ENCODE measurements at places on chromosomes 7 and 10. TPM values are rescaled to one million over a fixed set of nuclear protein-coding genes. Genes with fewer than 3 reads are reported as not detected.

GRCh38 chr7:149827089-149827981, 10.8 kb upstream of the ZNF862 start:
- no peak overlapping the region for H3K27ac ChIP-seq
- H3K36me3 ChIP-seq: no peaks in the 10 kb centered on the region
- H3K4me3 ChIP-seq: no peak overlapping the region

- no peaks in the 10 kb centered on the region for H3K36me3 ChIP-seq
- peaks cover 58% of the 10 kb centered on the region for H3K4me1 ChIP-seq
- DNase-seq: no peak
Observed at GRCh38 chr7:22563621-22564241, 63.7 kb upstream of the STEAP1B start.

DNA sequence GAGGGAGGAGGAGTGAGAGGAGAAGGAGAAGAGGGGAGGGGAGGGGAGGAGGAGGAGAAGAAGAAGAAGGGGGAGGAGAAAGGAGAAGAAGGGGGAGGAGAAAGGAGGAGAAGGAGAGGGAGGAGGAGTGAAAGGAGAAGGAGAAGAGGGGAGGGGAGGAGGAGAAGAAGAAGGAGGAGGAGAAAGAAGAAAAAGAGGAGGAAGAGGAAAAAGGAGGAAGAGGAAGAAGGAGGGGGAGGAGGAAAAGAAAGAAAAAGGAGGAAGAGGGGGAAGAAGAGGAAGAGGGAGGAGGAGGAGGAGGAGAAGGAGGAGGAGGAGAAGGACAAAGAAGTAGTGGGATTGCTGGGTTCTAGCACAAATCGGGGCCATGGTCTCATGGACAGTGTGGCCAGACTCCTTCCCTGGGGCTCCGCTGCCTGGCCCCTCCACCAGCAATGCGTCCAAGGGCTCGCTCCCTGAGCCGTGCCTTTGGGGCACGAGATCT, 4.2 kb upstream of the MAFK start:
- no peak overlapping the region for H3K4me3 ChIP-seq
- no peaks in the 10 kb centered on the region for H3K4me1 ChIP-seq

DNA sequence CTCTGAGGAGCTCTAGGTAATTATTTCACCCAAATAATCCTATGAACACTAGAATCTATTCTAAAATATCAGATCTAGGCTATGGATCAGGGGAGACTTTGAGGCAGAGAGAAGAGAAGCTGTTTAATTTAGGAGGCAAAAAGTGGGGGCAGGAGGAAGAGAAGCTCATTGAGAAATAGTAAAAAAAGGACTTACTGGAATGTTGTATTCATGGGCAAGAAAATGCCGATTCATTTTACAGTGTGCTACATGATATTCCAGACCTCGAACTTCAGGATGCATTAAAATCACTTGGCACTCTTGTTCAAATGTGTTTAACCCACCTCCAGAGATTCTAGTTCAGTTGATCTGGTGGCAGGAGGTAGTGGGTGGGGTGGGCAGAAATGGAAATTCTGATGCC, 109.5 kb upstream of the ITGB1 start:
- H3K4me1 ChIP-seq: no peaks in the 10 kb centered on the region
- DNase-seq: no peak
- no peaks in the 10 kb centered on the region for H3K36me3 ChIP-seq

- no peak overlapping the region for H3K27ac ChIP-seq
- DNase-seq: no peak
- no peak overlapping the region for H3K4me3 ChIP-seq
- no peaks in the 10 kb centered on the region for H3K27me3 ChIP-seq
- peaks cover 9% of the 10 kb centered on the region for H3K36me3 ChIP-seq
- no peaks in the 10 kb centered on the region for H3K4me1 ChIP-seq
Observed at GRCh38 chr7:141630621-141631020, 71.3 kb downstream of the DENND11 start.

- no peaks in the 10 kb centered on the region for H3K36me3 ChIP-seq
- no peaks in the 10 kb centered on the region for H3K27me3 ChIP-seq
- H3K27ac ChIP-seq: peak overlapping the region; percentile 17
- H3K4me3 ChIP-seq: no peak overlapping the region
- H3K4me1 ChIP-seq: no peaks in the 10 kb centered on the region
Observed at GRCh38 chr7:13727279-13727678, 262.2 kb downstream of the ETV1 start.

DNA sequence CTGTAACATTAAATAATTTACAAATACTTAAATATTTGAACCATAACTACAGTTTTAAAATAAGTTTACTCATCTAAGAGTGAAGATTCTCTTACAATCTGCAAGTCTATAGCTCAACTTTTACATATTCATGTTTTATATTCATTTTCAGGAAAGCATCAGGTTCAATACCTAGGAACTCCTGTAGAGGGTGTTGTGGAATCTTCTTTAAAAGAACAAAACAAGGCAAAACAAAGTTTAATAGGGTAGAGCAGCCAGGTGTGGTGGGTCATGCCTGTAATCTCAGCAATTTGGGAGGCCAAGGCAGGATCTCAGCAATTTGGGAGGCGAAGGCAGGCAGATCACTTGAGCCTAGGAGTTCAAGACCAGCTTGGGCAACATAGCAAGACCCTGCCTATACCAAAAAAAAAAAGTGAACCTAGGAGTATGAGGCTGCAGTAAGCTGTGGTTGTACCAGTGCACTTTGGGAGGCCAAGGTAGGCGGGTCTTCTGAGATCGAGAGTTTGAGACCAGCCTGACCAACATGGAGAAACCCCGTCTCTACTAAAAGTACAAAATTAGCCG, 45.1 kb downstream of the ST8SIA6 start:
- no peaks in the 10 kb centered on the region for H3K36me3 ChIP-seq
- no peak for DNase-seq
- no peak overlapping the region for H3K4me3 ChIP-seq
- H3K4me1 ChIP-seq: no peaks in the 10 kb centered on the region
- H3K27ac ChIP-seq: no peak overlapping the region

GRCh38 chr7:43076189-43076605, 36.2 kb upstream of the HECW1 start:
- H3K4me1 ChIP-seq: no peaks in the 10 kb centered on the region
- DNase-seq: no peak
- H3K27me3 ChIP-seq: peaks cover 4% of the 10 kb centered on the region
- H3K4me3 ChIP-seq: no peak overlapping the region

DNA sequence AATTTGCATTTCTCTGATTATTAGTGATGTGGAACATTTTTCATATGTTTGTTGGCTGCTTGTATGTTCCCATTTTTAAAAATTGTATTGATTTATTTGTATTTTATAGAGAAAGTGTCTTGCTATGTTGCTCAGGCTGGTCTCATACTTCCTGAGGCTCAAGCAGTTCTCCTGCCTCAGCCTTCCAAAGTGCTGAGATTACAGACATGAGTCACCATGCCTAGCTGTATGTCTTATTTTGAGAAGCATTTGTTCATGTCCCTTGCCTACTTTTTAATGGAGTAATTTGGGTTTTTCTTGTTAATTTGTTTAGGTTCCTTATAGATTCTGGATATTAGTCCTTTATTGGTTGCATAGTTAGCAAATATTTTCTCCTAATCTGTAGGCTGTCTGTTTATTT, 214.2 kb upstream of the KAT6B start:
- no peak overlapping the region for H3K27ac ChIP-seq
- H3K4me3 ChIP-seq: no peak overlapping the region
- no peaks in the 10 kb centered on the region for H3K36me3 ChIP-seq
- no peaks in the 10 kb centered on the region for H3K27me3 ChIP-seq
- no peaks in the 10 kb centered on the region for H3K4me1 ChIP-seq
- DNase-seq: no peak

DNA sequence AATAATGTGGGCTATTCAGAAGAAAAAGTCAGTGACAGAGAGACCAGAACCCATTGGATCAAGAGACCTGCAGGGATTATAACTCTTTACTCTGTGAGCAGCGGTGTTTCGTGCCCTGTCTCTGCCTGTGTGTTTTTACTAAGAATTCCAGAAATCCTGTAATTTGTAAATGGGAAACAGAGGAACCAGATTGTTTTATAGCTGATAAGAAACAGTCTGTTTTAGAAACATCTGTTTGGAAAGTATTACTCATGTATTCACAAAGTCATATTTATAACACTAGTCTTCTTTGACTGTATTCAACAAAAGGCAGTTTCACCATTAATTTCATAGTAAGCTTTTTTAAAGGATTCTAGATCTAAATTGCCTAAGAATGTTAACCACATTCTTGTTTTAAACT, 30.0 kb upstream of the VDAC2 start:
- no peaks in the 10 kb centered on the region for H3K27me3 ChIP-seq
- no peaks in the 10 kb centered on the region for H3K4me1 ChIP-seq
- H3K36me3 ChIP-seq: peaks cover 21% of the 10 kb centered on the region
- DNase-seq: no peak

DNA sequence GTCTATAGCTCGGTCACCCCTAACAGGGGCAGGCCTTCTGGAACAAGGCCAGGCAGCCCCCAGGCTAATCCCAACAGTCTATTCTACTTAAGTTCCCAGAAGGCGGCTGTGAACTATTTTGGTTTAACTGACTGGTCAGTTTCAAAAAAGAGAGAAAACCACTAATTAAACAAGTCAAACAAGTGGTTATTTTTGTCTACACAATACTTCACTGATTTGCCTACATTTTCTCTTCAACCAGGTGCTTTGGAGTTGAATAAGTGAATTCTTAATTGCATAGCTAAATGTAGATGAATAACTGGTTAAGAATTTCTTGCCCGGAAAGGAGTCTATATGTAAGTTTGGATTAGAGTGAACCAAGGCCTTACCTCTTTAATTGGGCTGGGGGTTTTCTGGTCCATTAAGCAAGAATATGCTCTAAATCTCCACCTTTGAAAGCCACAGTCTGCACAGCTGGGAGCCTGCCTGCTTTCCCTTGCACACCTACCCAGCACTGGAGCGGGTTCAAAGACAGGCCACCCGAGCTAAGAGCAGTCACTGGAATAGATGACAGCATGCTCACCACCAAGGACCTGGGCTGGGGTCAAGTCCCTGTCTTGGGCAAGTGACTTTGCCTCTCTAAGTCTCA, 70.4 kb downstream of the TBXAS1 start:
- no peaks in the 10 kb centered on the region for H3K27me3 ChIP-seq
- no peak for DNase-seq
- H3K4me1 ChIP-seq: peaks cover 6% of the 10 kb centered on the region
- no peaks in the 10 kb centered on the region for H3K36me3 ChIP-seq
- no peak overlapping the region for H3K27ac ChIP-seq
- H3K4me3 ChIP-seq: no peak overlapping the region

- H3K27me3 ChIP-seq: no peaks in the 10 kb centered on the region
- H3K4me1 ChIP-seq: no peaks in the 10 kb centered on the region
- peak; percentile 68 for DNase-seq
- H3K36me3 ChIP-seq: no peaks in the 10 kb centered on the region
- no peak overlapping the region for H3K27ac ChIP-seq
- H3K4me3 ChIP-seq: no peak overlapping the region
Observed at GRCh38 chr10:88728107-88728763, 22.2 kb downstream of the LIPK start.

DNA sequence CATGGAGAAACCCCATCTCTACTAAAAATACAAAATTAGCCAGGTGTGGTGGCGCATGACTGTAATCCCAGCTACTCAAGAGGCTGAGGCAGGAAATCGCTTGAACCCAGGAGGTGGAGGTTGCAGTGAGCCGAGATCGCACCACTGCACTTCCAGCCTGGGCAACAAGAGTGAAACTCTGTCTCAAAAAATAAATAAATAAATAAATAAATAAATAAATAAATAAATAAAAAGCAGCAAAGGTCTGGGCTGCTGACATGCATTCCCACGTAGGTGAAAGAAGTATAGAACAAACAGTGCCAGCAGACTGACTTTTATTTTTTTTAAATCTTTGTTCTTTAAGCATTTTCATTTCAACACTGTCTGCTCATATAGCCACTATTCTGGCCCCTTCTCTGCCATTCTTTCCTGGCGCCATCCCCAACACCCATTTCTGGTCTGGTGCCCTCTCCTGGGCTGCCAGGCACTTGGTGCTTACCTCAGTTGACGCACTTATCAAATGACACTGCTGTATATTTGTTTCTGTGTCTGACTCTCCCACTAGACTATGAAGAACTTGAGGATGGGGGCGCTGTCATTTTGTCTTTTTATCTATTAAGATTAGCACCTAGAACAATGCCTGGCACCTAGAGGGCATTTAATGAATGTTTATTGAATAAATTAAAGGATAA, 15.6 kb downstream of the FAM107B start:
- no peaks in the 10 kb centered on the region for H3K36me3 ChIP-seq
- no peaks in the 10 kb centered on the region for H3K27me3 ChIP-seq

GRCh38 chr7:69640216-69640615, 41.9 kb downstream of the AUTS2 start:
- peaks cover 5% of the 10 kb centered on the region for H3K4me1 ChIP-seq
- DNase-seq: no peak
- no peaks in the 10 kb centered on the region for H3K27me3 ChIP-seq
- no peaks in the 10 kb centered on the region for H3K36me3 ChIP-seq
- H3K27ac ChIP-seq: no peak overlapping the region

GRCh38 chr7:135175931-135176330, 5.4 kb upstream of the CYREN start:
- H3K36me3 ChIP-seq: no peaks in the 10 kb centered on the region
- H3K4me1 ChIP-seq: peaks cover 3% of the 10 kb centered on the region
- H3K4me3 ChIP-seq: no peak overlapping the region

GRCh38 chr10:30870896-30871295, 160.8 kb downstream of the ZNF438 start:
- H3K4me1 ChIP-seq: no peaks in the 10 kb centered on the region
- H3K4me3 ChIP-seq: no peak overlapping the region
- DNase-seq: no peak
- H3K36me3 ChIP-seq: peaks cover 14% of the 10 kb centered on the region
- H3K27me3 ChIP-seq: no peaks in the 10 kb centered on the region

GRCh38 chr7:99392046-99392445, 16.4 kb downstream of the PDAP1 start:
- peaks cover 87% of the 10 kb centered on the region for H3K36me3 ChIP-seq
- H3K27ac ChIP-seq: no peak overlapping the region
- peak overlapping the region; percentile 50 for H3K4me3 ChIP-seq
- H3K27me3 ChIP-seq: no peaks in the 10 kb centered on the region

DNA sequence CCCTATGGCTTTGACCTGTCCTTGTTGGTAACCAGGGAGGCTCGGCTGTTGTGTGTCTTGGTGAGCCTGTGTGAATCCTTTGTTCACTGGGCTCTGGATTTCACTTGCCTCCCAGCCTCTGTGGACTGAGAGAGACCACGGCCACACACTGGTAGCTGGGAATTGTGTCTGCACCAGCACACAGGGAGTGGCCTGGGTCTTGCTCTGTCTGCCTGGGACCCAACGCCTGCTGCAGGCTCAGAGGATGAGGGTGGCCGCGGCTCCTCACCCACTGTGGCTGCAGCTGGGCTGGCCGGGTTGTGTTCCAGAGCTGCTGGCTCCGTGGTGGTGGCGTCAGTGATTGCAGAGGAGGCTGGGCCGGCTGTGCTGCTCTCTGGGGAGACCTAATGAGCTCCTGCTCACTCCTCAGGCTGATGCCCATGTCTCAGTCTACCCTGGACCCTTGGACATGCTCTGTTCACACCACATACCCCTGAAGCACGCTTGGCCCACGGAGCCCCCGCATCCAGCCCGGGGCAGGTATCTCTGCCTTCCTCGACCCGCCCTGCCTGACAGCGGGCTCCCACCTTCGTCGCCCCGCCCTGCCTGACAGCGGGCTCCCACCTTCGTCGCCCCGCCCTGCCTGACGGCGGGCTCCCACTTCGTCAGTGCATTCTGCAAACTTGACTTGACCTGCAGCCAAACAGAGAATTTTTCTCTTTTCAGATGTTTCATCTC, 328.5 kb downstream of the ADARB2 start:
- no peak overlapping the region for H3K4me3 ChIP-seq
- H3K36me3 ChIP-seq: no peaks in the 10 kb centered on the region
- H3K27me3 ChIP-seq: no peaks in the 10 kb centered on the region
- no peak overlapping the region for H3K27ac ChIP-seq
- no peak for DNase-seq

Gene FGL2
- 32.1 TPM for total RNA-seq

Gene DLX6
- total RNA-seq: not detected

Gene BBS9
- total RNA-seq: 19.6 TPM

Gene ASB13
- total RNA-seq: 23.0 TPM

Gene UCMA
- not detected for total RNA-seq

Gene GIMAP2
- total RNA-seq: 33.0 TPM

Gene TUBAL3
- not detected for total RNA-seq

Gene PIK3CG
- 15.7 TPM for total RNA-seq

Gene LIPM
- total RNA-seq: not detected

All from upper lobe of right lung (tissue), 1 donor.